ENCODE measurements at places on chromosomes 3 and 15. TPM values are rescaled to one million over a fixed set of nuclear protein-coding genes. Genes with fewer than 3 reads are reported as not detected.

The KIAA1143 gene
- total RNA-seq, result 22.3 TPM

DNA sequence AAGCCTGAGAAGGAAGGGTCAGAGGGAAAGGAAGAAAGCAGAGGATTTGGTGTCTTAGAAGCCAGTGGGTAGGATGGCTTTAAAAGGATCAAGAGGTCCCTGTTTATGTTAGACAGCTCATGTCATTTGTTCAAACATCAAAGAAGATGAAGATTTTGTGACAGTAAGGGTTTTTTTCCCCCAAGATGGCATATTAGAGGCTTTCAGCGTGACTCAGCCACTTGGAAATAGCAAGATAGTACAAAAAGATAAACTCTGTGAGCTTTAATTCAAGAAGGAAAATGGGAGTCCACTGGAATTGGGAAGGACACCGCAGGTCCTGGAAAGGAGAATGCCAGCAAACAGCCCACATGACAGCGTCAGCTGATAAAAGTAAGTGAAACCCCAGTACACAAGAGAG lies 467.1 kb upstream of the THBS1 start:
- no peak for DNase-seq

The GAP43 gene
- total RNA-seq, result not detected

The MRPL3 gene
- 98.0 TPM for total RNA-seq

GRCh38 chr15:91885054-91885453 lies 31.5 kb downstream of the SLCO3A1 start:
- DNase-seq, result no peak

The CLDN1 gene
- total RNA-seq, result not detected

DNA sequence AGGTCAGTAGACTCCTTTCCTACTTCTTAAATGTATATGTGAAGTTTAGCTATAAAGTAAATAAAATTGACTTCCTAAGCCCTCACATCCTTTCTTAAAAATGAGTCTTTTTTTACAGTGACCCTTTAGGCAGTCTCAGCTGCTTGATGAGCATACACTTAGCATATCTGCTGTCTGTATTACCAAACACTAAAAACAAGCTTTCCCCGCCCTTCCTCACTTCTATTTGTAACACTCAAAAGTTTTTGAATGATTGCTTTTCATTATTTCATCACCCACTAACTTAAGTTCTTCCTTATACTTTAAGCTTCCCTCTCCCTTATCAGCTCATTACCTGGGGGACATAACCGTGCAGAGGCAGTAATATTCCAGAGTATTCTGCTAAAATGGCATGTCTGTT lies 89.4 kb downstream of the PLOD2 start:
- DNase-seq, result no peak
